ENCODE measurements at places on chromosomes 7 and 10. TPM values are rescaled to one million over a fixed set of nuclear protein-coding genes. Genes with fewer than 3 reads are reported as not detected.
A peak's percentile ranks its signal among the peaks of the same experiment; 100 is the strongest.

Gene BAIAP2L1
- 2.1 TPM for total RNA-seq

Gene IGF2BP3
- total RNA-seq = 117 TPM

Gene RAB19
- total RNA-seq = not detected

Gene CYP3A7
- not detected for total RNA-seq

Gene INMT
- 0.34 TPM for total RNA-seq

Gene ACSL5
- not detected for total RNA-seq

GRCh38 chr7:6106140-6106904, 75.1 kb downstream of the ANKRD61 start:
- no peak for DNase-seq

GRCh38 chr7:134197345-134197744, 70.2 kb downstream of the LRGUK start:
- no peak for DNase-seq

DNA sequence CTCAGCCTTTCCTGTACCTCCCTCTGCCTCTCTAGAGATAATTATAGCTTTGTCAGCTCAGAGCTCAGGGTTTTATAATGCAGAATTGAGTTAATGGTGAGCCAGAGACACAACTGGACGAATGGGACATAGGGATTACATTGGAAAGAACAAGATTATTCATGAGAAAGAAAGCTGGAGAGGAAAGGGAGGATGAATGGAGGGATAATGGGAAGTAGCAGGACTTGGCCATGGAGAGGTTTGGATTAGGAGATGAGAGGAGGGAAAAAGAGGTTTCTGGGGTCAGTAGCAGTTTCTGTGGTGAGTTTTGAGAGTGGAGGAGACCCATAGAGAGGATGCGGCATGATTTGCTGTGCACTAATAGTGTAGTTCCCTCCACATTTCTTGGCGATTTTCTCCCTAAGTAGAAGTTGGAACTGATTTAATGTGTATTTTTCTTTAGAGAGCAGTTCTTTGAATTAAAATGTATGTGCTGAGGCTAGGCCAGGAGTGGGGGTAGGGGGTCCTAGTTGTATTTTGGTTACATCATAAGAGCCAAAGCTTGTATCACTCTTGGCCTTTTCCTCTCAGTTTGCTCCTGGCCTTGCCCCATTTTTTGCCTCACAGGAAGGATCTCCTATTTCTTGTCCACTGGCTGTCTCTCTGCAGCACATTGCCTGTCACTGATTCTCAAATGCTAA, 107.4 kb downstream of the MKX start:
- no peak for DNase-seq

DNA sequence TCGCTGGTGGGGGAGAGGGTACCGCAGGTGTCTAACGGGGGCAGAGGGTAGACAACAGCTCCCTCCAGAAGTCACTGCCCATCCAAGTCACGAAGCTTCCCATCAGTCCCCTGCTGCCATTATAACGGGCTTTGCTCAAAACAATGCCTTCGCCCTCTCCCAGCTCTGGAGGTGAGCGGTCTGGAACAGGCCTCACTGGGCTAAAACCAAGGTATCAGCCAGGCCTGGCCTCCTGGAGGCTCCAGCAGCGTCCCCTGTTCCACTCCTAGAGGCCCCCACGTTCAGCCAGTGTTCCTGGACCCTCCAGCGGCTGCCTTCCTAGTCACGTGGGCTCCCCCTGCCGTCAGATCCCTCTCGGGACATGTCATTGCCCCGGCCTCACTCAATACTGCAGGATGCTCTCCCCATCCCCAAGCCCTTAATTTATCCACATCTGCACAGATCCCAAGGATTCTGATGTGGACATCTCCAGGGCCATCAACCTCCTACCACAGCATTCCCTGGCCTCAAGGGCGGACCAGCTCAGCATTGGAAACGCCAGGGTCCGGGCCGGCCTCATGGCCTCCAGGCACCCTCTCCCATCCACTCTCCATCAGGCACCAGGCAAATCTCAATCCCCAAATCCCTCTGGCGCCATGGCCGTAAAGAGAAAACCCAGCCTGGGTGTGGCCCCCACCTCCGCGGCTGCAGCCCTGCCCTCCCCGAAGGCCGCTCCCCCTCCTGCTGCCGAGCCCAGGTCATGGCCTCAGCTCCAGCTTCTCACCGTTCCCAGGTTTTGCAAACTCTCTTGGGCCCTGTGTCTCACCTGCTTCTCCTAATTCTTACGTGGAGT, 104.1 kb upstream of the FAM20C start:
- DNase-seq = peak; percentile 22

- DNase-seq = no peak
Observed at GRCh38 chr7:36966039-36966438, 241.7 kb upstream of the AOAH start.

DNA sequence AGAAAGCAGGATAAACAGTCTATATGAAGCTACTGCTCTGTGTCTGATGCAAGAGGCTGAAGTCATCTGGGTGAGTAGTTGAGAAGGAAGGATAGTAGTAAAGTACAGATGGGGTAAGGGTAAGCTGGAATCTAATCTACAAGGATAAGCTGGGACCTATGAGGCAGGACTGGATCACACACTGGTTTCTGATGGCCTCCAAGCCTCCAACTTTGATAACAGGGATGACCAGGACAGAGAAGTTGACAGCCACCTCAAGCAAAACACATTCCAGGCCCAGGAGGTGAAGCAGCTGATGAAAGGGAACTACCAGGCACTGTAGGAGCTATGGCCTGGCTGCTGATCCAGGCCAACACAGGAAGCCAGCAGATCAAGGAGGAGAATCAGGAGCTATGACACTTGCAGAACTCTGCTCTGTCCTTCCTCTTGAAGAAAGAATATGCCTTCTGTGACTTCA, 278.1 kb upstream of the TMEM229A start:
- no peak for DNase-seq

GRCh38 chr7:70156057-70156456, 557.8 kb downstream of the AUTS2 start:
- no peak for DNase-seq

DNA sequence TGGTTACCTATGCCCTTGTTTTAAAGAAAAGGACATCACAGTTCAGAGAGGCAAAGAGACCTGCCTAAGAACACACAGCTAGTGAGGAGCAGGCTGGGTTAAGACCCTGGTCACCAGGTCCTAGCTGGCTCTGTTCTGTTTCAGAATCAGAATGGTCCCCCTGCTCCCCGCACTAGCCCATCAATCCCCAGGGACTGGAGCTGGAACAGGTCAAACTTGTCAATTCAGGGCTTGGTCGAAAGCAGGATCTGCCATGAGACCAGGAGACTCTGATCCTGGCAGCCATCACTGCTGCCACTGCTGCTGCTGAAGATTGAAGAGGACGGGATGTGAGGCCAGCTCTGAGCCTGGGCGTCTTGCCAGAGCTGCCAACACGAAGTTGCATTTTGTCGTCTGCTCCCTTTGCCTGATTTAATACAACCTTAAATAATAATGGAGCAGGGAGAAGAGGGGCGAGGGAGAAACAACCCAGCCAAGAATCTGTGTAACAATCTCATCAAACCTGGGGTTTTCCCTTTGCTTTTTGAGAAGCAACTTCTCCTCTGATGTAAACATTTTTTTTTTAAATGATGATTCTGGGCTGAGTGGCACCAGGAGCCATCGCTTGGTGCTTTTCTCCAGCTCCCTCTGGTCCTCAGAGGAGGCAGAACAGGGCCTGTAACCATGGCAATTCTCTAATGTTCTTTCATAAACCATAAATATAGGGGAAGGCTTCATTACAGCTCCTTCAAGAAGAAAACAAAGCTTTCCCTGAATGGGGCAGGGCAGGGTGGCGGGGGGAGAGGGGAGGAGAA, 119.0 kb upstream of the SORCS3 start:
- no peak for DNase-seq

- no peak for DNase-seq
Observed at GRCh38 chr10:75283671-75284470, 48.1 kb upstream of the COMTD1 start.

DNA sequence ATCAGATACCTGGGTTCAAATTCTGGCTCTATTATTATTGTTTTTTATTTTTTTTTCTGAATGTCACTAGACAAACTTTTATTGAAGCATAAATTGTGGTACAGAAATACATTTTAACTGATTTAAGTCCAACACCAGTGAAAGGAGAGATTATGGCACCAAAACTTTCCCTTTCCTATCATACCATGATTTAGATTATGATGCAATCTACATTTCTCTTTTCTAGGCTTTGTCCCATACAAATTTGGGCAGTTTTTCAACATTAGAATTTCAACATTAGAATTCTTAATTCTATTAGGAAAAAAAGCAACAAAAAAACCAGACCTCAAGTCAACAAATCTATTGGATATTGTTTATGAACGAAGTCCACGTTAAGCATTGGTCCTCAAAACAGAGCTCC, 11.0 kb downstream of the AS3MT start:
- DNase-seq = no peak

- DNase-seq = no peak
Observed at GRCh38 chr7:158470336-158470735, 117.3 kb downstream of the PTPRN2 start.

DNA sequence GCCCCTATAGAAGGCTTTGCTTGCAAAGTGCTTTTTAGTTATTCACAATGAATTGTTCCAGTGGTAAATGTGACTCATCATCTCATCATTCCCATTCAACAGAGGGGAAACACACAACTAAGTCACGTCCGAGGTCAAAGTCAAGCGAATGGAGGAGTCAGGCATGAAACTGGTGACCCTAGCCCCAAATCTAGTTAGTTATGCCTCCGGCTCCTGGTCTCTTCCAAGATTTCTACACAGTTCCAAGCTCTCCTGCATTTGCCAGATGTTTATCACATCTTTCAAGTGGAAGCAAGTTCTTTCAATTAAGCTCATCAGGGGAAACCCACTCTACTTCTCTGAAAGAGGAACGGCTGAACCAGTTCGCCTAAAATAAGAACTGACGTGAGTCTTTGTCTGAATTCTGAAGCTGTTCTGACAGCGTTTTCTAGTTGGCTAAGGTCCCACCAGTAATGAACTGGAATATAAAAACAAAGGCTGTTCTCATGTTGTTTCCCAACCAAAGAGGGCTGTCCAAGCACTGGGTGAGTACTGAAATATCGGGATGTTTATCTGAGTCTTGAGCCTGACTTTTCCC, 140.9 kb upstream of the NRBF2 start:
- DNase-seq = no peak

DNA sequence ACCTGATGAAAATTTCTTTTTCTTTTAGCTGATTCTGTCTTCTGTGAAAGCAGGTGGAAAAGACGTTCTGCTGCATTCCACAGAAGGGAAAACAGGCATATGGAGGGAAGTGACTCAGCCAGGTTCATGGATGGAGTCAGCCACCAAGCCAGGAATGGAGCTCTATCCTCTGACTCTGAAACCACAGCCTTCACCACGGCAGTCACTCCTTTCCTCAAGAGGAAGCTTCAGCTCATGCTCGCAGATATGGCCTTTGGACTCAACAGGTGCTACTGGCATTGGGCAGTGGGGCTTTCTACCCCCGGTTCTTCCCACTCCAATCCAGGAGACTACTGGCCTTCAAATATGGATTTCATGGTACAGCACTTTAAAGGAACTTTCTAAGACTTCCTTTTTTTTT, 11.5 kb upstream of the PLAU start:
- DNase-seq = no peak

DNA sequence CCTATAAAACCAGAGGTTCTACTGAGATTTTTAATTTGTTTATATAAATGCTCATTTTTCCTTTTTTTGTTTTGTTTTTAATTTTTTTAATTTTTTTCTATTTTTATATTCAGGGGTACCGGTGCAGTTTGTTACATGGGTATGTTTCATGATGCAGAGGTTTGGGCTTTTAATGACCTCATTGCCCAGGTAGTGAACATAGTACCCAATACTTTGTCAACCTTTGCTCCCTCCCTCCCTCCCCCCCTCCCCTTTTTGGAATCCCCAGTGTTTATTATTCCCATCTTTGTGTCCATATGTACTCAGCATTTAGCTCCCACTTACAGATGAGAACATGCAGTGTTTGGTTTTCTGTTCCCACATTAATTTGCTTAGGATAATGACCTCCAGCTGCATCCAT, 94.4 kb upstream of the NEBL start:
- no peak for DNase-seq

DNA sequence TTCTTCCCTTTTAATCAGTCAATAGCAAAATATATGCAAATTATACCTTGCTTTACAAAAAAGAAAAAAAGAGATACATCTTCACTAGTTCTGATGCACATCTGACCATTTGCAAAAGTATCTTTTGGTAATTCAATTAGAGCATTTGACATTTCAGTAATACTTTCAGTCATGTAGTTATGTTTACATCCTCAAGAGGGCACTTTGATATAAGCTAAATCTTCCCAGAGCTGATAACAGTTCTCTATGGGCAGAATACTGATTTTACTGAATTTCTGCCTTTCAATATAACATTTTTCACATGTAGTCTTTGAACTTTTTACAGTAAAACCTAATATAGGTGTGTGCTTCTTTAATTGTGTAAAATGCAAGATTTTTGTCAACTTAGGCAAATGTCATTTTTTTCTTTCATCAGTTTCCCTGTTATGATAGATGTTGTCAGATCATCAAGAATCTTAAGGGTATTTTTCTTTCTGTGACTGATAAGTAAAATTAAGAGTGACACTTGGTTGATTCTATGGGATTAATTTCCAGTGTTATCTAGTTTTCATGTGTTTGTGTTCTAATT, 703.5 kb upstream of the SEMA3D start:
- DNase-seq = no peak

DNA sequence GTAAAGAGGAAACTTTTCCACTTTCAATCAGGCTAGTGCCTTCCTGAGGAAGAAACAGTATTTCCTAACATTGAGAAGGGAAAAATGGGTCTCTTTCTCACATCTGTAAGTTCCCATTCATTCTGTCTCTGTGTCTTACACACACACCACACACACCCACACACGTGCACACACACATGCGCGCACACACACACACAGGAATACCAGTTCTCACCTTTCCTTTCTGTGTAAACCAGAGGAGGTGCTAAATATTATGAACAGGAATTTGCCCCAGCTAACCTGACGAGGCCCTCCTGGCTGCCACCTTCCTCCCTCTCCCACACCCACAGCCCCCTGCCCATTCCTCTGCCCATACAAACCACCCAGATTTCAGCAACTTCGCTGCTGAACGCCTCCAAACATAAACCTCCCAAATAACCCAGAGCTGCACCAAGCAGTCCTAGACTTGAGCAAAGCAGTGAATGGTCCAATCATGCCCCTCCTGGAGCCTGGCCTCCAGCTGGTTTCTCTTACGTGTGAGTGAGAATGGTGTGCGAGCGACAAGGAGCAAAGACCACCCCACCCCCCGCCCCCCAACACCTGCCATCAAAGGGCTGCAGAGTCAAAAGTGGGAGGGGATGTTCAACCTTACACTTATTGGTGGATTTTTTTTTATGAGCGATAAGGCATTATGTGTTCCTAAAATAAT, 190.5 kb downstream of the HECW1 start:
- no peak for DNase-seq

GRCh38 chr7:44395067-44395466, 69.7 kb upstream of the CAMK2B start:
- DNase-seq = no peak

DNA sequence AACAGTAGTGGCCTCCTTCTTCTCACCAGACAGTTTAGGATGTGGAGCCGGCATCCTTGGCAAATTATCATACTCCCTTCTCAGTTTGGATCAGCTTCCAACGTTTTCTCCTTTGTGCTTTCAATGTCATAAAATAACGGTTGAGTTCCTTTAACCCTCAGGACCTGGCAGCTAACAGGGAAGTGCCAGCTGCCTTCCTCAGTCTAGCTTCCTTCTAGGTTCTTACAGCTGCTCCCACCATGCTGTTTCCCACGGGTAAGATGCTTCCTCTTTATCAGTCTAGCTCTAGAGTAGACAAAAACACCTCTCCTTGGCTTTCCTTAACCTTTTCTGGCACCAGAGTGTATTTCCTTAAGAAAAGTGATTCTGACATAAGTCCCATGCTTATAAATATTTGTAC, 33.2 kb downstream of the BLVRA start:
- DNase-seq = no peak
